ENCODE measurements at places on chromosomes 11 and 22. TPM values are rescaled to one million over a fixed set of nuclear protein-coding genes. Genes with fewer than 3 reads are reported as not detected.

- no peak overlapping the region for H3K27ac ChIP-seq
- no peaks in the 10 kb centered on the region for H3K27me3 ChIP-seq
- no peaks in the 10 kb centered on the region for H3K4me1 ChIP-seq
- no peak for DNase-seq
- no peak overlapping the region for H3K4me3 ChIP-seq
These were observed 57.8 kb downstream of the NXPE1 start for GRCh38 chr11:114501901-114502300.

- no peaks in the 10 kb centered on the region for H3K4me1 ChIP-seq
- no peak overlapping the region for H3K27ac ChIP-seq
- H3K36me3 ChIP-seq, result no peaks in the 10 kb centered on the region
- H3K27me3 ChIP-seq, result no peaks in the 10 kb centered on the region
- peak; percentile 89 for DNase-seq
- H3K4me3 ChIP-seq, result peak overlapping the region; percentile 45
These were observed 30.2 kb upstream of the APOBEC3A start for GRCh38 chr22:38927033-38927781.

DNA sequence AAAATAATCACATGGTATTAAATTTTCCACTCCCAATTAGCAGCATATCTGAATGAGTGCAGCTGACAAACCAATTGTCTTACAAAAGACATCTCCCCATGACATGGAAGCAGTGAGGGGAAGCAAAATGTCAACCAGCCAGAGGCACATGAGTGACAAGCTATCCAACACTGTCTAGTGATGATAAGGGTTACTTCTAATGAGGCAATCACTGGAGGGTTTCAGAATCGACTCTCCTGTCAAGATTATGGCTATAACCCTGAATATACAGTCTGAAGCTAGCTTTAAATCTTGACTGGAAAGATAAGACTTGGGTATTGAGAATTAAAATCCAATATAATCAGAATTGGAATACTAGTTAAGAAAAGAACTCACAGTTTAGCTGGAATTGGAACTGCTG, 50.3 kb downstream of the AMBRA1 start:
- no peaks in the 10 kb centered on the region for H3K27me3 ChIP-seq
- no peaks in the 10 kb centered on the region for H3K4me1 ChIP-seq
- DNase-seq, result no peak
- H3K4me3 ChIP-seq, result no peak overlapping the region

- no peak for DNase-seq
- no peak overlapping the region for H3K4me3 ChIP-seq
- H3K27me3 ChIP-seq, result no peaks in the 10 kb centered on the region
- no peak overlapping the region for H3K27ac ChIP-seq
- H3K4me1 ChIP-seq, result no peaks in the 10 kb centered on the region
- peaks cover 2% of the 10 kb centered on the region for H3K36me3 ChIP-seq
These were observed 3.9 kb upstream of the NUP160 start for GRCh38 chr11:47852053-47852452.

- DNase-seq, result no peak
- H3K36me3 ChIP-seq, result peaks cover 6% of the 10 kb centered on the region
- H3K27ac ChIP-seq, result no peak overlapping the region
- no peaks in the 10 kb centered on the region for H3K4me1 ChIP-seq
- H3K27me3 ChIP-seq, result no peaks in the 10 kb centered on the region
- H3K4me3 ChIP-seq, result no peak overlapping the region
These were observed 611.5 kb upstream of the B3GAT1 start for GRCh38 chr11:135023499-135023898.

The OR8D4 gene
- total RNA-seq, result not detected

DNA sequence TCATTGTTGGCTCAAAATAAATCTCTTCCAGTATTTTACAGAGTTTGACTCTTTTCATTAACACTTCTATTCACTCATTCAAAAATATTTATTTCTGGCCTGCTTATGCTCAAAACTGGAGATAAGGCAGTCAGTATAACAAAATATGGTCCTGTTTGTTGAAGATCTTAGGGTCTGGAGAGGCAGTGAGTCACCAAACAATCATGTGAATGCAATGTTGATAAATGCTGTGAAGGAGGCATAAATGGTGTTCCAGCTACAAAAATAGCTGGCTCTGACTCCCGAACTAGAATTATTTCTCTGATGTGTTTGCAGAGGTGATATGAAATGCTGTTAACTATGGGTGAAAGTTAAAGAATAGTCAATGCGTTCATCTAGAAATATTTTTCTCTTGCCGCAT, 390.6 kb downstream of the AASDHPPT start:
- no peak for DNase-seq
- no peaks in the 10 kb centered on the region for H3K36me3 ChIP-seq
- H3K4me3 ChIP-seq, result no peak overlapping the region
- H3K27ac ChIP-seq, result no peak overlapping the region

DNA sequence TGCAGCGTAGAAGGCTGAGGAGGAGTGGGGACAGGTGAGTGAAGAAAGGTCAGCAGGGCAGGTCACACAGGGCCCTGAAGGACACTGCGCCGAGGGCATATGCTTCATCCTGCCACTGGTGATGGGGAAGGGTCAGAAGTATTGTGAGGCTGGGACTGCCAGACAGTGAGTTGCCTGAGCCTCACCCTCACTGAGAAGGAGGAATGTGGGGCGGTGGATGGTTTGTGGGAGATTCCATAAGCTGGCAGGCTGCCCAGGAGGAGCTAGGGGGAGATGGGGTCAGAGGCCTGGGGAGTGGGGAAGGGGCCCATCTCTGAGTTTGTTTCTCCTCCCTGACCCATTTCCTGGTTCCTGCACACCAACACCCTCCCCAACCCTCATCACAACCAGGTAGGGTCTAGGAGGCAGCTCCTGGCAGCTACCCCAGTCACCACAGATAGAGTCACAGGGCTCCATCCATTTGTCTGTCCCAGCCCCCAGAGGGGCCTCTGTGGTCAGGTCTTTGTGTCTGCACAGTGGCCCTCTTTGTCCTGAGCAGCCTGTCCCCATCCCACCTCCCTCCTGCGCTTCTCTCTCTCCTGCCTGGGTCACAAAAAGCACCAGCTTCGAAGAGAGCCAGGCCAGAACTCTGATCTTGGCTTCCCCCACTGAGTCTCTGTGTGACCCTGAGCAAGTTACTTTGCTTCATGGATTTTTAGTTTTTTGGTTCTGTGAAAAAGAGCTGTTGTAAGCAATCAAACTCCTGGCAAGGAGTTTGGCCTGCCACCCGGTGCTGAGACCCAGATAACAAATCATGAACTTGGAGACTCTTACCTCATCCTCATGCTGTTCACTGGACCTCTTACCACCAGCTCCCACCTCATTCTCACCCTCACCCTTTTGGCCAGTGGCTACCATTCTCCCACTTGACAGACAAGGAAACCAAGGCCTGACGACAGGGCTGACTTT, 4.6 kb upstream of the P2RY2 start:
- H3K4me3 ChIP-seq, result no peak overlapping the region
- H3K4me1 ChIP-seq, result no peaks in the 10 kb centered on the region
- no peak overlapping the region for H3K27ac ChIP-seq
- H3K27me3 ChIP-seq, result no peaks in the 10 kb centered on the region
- no peaks in the 10 kb centered on the region for H3K36me3 ChIP-seq
- DNase-seq, result no peak

The FOLR1 gene
- total RNA-seq, result 0.92 TPM

The SLC36A4 gene
- total RNA-seq, result 30.0 TPM

GRCh38 chr22:47282366-47282765, 519.9 kb downstream of the TBC1D22A start:
- no peaks in the 10 kb centered on the region for H3K27me3 ChIP-seq
- no peak overlapping the region for H3K4me3 ChIP-seq
- no peak overlapping the region for H3K27ac ChIP-seq
- no peaks in the 10 kb centered on the region for H3K4me1 ChIP-seq
- H3K36me3 ChIP-seq, result peaks cover 38% of the 10 kb centered on the region
- DNase-seq, result no peak

Data from H9 (cell line).